ENCODE measurements at places on chromosomes 6 and 20.

DNA sequence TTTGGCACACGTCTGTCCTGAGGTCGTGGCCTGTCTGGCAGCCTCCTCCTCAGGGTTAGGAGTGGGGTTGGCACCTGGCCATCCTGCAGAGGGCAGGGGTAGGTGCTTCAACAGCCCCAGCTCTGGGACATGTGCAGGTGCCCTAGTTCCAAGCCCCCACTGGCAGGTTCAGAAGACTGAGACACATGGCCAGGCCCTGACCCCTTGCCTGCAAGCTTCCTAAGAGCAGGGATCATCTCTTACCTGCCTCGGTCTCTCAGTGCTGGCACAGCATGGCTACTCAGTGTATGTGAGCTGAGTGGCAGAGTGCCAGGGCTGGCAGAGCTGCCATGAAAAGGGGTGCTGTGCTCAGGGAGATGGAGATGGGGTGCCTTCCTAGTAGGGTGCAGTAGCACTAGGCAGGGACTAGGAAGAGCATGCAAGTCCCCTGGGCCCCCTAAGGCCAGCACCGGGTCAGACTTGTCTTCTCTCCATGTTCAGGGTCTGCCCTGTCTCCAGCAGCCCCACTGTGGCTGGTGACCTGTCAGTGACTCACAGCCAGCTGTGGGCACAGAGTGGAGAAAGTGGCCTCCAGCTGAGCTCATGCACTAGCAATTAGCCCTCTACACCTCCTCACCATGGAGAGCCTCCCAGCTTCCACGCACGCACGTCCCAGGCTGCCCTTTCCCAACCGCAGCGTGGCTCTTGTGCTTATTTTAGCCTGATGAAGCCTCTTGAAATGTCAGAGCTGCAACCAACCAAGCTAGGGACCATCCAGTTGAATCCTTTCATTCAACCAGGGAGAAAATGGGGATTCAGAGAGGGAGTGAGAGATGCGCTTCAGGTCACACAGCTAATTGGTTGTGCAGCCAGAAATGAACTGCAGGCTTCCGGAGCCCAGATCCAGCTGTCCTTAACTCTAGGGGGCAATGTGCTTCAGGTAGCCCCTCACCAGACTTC lies 116.6 kb downstream of the MRPL14 start:
- DNase-seq, result no peak

DNA sequence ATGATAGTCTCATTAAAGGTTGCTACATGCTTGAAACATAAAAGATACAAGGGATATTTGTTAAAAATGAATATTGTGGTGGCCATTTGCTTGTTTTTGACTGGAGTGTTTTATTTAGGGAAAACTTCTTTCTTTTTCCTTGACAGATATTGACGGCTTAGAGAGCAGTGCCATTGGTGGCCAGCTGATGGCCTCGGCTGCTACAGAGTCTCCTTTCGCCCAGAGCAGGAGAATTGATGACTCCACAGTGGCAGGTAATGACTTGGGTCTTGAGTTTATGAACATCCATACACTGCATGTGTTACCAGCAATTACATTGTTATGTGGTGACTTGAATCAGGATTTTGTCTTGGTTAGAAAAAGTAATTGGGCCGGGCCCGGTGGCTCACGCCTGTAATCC lies 67.5 kb upstream of the PBOV1 start:
- DNase-seq, result no peak

DNA sequence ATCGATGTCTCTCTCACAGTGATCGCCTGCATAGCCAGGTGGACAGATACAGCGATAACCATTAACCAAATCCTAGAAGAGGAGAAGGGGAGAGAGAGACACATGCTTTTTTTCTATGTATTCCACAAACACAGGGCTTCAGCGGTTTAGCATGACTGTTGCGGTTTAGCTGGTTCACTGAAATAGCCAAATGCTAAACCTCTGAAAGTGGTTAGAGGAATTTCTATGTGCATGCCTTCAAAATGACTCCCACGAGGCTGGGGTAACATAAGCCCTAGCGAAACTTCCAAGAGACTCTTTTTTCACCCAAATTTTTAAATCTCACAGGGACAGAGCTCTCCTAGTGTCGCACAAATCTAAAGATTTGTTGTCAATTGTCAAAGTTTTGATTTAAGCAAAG lies 25.1 kb downstream of the JAG1 start:
- DNase-seq, result no peak

- no peak for DNase-seq
Observed at GRCh38 chr6:146361128-146361924, 182.3 kb upstream of the RAB32 start.

DNA sequence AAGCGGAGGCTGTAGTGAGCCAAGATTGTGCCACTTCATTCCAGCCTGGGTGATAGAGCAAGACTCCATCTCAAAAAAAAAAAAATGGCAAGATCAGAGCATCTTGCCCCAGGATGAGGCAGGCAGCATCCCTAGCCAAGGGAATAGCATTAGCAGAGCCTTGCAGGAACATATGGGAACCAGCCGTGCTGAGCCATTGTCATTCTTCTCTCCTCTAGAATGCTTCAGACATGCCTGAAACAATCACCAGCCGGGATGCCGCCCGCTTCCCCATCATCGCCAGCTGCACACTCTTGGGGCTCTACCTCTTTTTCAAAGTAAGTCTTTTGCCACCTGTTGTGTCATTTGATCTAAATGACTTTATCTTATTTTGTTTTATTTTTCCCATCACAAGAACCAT lies 13.0 kb downstream of the HM13 start:
- no peak for DNase-seq

DNA sequence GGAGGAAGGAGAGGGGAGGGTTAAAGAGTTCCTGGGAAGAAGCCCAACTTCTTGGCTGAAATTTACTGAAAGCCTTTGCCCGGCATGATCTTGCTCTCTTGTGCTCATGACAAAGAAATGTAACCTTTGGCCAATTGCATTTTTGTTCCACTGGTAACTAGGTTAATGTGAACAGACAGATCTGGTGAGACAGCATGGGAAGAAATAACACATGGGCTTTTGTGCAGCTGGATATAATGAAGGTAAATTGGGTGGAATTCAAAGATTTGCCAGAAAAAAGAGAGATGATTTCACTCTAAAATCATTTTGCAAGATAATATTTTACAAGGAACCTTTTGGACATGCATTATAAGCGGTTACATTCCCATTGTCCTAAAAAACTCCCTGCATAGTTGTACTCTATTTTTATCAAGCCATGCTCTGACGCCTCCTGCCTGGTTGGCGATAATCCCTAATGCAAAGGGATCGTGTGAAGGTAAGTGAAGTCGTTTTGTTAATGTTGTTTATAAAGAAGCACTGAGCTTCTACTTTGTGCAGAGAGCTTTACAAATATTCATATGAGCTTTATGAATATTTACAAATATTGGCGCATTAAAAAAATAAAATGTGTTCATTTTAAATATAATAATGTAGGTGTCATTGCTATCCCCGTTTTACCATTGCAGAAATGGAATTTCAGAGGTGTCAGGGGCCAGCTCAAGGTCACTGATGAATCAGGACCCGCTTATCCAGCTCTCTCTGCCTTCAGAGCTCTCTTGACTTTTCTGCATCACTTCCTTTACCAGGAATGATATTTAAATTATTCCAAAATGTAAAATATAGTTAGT lies 161.3 kb upstream of the AGPAT4 start:
- DNase-seq, result no peak

DNA sequence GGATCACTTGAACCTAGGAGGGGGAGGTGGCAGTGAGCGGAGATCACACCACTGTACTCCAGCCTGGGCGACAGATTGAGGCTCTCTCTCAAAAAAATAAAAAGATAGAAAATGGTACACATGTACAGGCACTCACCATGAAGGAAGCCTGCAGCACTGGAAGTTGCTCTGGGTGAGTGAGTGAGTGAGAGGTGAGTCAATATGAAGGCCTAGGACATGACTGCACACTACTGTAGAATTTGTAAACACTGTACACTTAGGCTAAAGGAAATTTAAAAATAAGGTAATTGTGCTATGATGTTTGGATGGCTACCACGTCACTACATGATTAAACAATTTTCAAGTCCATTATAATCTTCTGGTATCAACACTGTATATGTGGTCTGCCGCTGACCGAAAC lies 216.2 kb downstream of the FOXC1 start:
- no peak for DNase-seq

- DNase-seq, result peak; percentile 46
Observed at GRCh38 chr20:25065625-25066338, 7.8 kb upstream of the ACSS1 start.

DNA sequence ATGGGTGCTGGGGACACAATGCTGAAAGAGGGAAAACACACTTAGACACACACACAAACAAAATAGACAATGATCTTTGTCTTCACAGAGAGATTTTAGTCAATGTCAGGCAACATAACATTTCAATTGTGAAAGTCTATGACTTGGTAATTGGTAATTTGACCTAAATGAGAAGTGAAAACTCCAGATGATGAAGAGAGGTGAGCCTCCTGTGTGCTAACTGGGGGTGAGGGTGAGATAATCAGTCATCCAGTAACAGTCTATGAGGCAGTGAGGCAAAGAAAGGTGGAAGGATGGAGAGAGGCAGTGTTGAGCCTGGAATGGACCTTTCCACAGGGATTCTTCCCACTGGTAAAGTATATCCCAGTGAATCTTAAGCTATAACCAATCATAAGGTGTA lies 744.2 kb downstream of the MAFB start:
- DNase-seq, result no peak

- no peak for DNase-seq
Observed at GRCh38 chr6:105443941-105444340, 41.1 kb upstream of the PREP start.

DNA sequence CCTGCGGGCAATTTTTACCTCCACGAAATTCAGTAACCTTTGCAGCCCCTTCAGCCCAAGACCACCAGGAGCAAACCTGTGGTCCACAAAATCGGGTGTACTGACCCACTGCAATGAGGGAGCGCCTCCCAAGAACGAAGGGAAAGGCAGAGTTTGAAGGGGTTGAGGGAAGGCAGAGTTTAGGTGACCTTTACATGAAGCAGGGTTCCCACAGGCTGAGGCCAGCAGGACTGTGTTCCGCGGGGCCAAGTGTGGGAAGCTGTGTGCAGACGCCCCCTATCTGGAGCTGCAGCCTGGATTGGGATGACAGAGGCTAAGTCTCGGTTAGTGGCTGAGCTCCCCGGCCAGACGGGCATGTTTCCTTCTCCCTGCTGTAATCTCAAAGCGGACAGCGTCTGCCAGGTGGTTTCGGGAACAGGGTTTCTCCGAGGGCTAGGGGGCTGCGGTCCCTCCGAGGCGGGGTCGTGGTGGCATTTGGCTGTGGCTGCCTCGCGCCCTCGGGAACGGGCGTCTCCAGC lies 826 bp upstream of the PYGB start:
- no peak for DNase-seq
